EH (cell line): ENCODE measurements at places on chromosomes 1 and 21.

GRCh38 chr1:167642501-167642826 lies 12.4 kb downstream of the RCSD1 start:
- no peak for DNase-seq

GRCh38 chr1:12191242-12192032 lies 24.6 kb downstream of the TNFRSF1B start:
- no peak for DNase-seq

DNA sequence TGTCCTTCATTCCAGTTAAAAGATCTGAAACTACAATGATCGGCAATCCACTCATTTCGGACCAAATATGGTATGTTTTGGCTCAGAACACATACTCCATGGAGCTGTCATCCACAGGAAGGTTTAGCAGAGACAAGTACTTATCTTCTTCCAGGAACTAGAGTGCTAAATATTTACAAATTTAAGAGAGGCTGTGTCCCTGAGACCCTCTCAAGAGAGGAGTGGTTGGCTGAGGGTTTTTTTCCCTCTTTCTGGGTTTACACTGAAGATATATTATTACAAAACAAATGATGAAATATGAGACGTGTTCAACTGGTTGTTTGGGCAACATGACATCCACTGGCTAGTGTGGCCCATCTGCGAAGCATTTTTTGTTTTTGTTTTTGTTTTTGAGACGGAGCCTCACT lies 25.9 kb upstream of the NID1 start:
- DNase-seq, result peak; percentile 29

- no peak for DNase-seq
Measured at GRCh38 chr1:228408869-228409805, 2.5 kb upstream of the TRIM11 start.

- no peak for DNase-seq
Measured at GRCh38 chr1:221405146-221405545, 336.7 kb downstream of the DUSP10 start.

- DNase-seq, result no peak
Measured at GRCh38 chr1:234731569-234732085, 121.6 kb upstream of the IRF2BP2 start.

- peak; percentile 30 for DNase-seq
Measured at GRCh38 chr21:38037416-38037815, 121.2 kb upstream of the KCNJ6 start.

GRCh38 chr21:43808832-43809251 lies 19.5 kb downstream of the RRP1 start:
- no peak for DNase-seq

GRCh38 chr1:41394369-41394744 lies 33.1 kb downstream of the FOXO6 start:
- DNase-seq, result no peak
